ENCODE measurements at places on chromosomes 7 and 10. TPM values are rescaled to one million over a fixed set of nuclear protein-coding genes. Genes with fewer than 3 reads are reported as not detected.

OLAH gene
- polyA plus RNA-seq: 2.5 TPM

PKD2L1 gene
- polyA plus RNA-seq: 0.87 TPM

- no peaks in the 10 kb centered on the region for H3K4me1 ChIP-seq
- no peak overlapping the region for H3K4me3 ChIP-seq
- H3K27ac ChIP-seq: no peak overlapping the region
- H3K27me3 ChIP-seq: no peaks in the 10 kb centered on the region
Measured at GRCh38 chr10:14751014-14751896, 23.4 kb downstream of the FAM107B start.

GRCh38 chr7:128852537-128853254 is 10.0 kb upstream of the ATP6V1F start:
- no peak for DNase-seq
- H3K36me3 ChIP-seq: peaks cover 4% of the 10 kb centered on the region
- H3K4me1 ChIP-seq: no peaks in the 10 kb centered on the region
- no peak overlapping the region for H3K27ac ChIP-seq

All from aorta (tissue), 5 donors.